ENCODE measurements at places on chromosomes 5 and 9.

- no peak for DNase-seq
These were observed 151.0 kb downstream of the COX7C start for GRCh38 chr5:86768699-86769202.

- no peak for DNase-seq
These were observed 112.2 kb downstream of the SCAMP1 start for GRCh38 chr5:78472469-78473106.

GRCh38 chr9:12185856-12186255 lies 507.3 kb upstream of the TYRP1 start:
- DNase-seq: no peak

DNA sequence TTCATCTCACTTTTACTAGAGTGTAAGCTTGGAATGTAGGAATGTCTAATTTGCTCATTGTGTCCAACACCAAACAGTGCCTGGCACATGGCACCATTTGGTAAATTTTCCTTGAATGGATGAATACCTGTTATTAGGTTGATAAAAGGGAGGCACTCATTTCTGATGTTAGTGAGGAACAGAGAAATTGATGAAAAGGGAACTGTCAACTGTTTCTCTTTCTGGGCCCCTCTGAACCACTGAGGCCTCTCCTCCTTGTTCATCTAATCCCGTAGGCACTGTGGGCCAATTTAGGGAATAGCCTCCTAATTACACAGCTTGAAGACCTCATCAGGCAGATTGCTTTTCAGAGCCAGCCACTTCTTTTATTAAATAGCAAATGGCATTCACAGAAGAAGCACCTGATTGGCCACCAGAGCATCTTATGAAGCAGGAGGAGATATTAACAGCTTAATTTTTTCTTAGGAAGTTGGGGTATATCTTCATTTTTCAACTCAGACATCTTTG lies 22.6 kb downstream of the MRRF start:
- DNase-seq: no peak

GRCh38 chr5:7897014-7897600 lies 28.2 kb downstream of the MTRR start:
- no peak for DNase-seq

GRCh38 chr5:136686192-136686872 lies 321.0 kb upstream of the TRPC7 start:
- DNase-seq: no peak

GRCh38 chr5:127959152-127959764 lies 124.3 kb upstream of the SLC12A2 start:
- no peak for DNase-seq

DNA sequence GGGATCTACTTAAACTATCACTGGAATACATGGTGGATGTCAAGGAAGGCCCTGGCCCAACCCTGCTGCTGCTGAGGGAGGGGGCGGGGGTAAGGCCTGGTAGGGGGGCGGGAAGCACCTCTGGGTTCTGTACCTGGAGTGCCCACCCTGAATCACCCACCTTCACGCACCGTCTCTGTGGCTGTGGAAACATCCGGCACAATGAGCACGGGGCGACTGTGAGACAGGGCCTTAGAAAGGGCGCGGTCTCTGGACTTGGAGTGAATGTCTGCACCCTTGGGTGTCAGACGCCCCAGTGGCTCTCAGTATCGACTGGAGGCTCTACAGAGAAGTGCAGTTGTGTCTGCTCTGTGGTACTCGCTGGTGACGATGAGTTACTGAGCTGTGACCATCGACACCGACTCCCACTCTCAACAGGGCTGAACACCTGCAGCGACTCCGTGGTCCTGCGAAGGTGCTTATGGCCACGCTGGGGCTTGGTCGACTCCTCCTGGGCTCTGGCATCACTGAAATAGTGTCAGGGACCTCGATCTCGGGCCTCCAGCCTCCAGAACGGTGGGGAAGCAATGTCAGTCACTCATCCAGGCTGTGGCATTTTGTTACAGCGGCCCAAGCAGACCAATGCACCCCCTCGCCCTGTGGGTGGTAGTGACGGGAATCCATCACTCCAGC lies 25.5 kb upstream of the SLC6A19 start:
- DNase-seq: no peak

GRCh38 chr5:13653709-13654108 lies 290.8 kb downstream of the DNAH5 start:
- no peak for DNase-seq

GRCh38 chr5:125140855-125141254 lies 394.4 kb upstream of the ZNF608 start:
- no peak for DNase-seq

DNA sequence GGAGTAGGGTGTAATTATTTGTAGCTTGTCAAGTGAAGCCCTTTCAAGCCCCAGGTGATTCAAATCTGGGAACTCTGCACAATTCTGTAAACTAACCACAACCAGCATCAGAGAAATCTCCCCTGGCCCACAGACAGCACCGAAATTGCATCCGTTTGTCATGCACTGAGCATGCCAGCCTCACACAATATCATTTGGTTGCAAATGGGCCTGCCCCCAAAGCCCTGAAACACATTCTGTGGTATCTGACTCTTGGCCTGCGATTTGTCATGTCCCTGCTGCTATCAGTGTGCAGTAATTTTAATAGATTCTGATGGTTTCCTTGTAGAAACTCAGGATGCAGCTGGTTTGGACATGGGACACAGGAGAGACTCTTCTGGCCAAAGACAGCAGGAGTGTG lies 35.3 kb downstream of the SNX24 start:
- DNase-seq: no peak

GRCh38 chr5:54637654-54638053 lies 120.1 kb downstream of the SNX18 start:
- DNase-seq: no peak

GRCh38 chr5:102229685-102230084 lies 66.4 kb downstream of the SLCO4C1 start:
- no peak for DNase-seq

DNA sequence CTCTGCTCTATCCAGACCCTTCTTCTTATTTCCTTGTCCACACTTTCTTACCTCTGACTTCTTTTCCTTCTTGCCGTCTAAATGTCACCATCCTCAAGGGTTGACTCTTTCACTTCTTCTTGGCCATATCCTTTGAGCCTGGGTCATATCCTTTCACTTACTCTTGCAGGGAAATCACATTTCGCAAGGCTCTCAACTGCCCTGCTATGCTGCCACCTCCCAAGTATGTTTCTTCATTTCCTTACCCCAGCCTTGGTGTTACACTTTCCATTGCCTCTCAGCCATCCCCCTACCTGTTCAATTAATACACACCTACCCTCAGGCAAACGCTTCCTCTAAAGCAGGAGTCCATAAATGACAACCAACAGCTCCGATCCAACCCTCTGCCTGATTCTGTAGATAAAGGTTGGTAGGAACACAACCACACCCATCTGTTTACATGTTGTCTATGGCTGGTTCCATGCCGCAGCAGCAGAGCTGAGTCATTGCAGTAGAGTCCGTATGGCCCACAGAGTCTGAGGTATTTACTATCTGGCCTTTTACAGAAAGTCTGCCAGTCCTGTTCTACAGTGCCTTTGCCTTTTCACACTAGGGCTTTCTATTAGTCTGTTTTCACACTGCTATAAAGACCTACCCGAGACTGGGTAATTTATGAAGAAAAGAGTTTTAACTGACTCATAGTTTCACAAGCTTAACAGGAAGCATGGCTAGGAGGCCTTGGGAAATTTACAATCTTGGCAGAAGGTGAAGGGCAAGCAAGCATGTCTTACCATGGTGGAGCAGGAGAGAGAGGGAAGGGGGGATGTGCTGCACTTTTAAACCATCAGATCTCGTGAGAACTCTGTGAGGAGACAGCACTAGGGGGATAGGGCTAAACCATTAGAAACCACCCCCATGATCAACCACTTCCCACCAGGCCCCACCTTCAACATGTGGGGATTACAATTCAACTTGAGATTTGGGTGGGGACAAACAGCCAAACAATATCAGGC lies 97.9 kb downstream of the SV2C start:
- no peak for DNase-seq

DNA sequence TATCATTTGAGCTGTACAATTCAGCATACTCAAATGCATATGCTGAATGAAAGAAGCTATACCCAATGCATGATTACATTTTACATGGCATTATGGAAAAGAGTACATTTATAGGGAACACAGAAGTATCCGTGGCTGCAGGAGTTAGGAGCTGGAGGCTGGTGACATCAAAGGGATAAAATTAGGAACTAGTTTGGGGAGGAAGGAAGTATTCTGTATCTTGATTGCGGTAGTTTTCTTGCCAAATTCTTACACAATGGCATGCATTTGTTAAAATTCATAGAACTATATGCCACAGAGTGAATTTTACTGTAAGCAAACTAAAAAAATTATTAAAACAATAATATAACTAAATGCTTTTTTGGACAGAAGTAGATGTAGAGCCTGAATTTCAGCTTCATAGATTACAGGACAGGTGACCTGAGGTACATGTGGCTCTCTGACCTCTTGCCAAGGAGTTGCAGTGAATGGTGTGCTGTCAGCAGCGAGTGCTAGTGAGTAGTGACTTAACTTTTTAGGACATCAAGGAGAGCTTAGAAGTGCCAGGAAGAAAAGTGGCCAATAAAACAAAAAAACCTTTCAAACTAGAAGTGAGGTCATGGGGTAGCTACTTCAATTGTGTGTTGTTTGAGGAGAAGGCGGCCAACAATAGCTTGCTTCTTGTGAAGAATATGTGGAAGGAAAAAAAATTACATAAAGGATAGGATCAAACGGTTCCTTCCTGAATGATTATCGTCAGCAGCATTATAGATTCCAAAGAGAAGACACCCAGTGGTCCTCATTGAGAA lies 514.9 kb upstream of the CLINT1 start:
- DNase-seq: no peak

GRCh38 chr5:13627673-13628454 lies 316.6 kb downstream of the DNAH5 start:
- DNase-seq: no peak

GRCh38 chr5:25119650-25120049 lies 474.9 kb upstream of the CDH10 start:
- no peak for DNase-seq

- no peak for DNase-seq
These were observed 800.6 kb downstream of the KCTD16 start for GRCh38 chr5:144971108-144971850.

- no peak for DNase-seq
These were observed 310.2 kb downstream of the ARRDC3 start for GRCh38 chr5:91072881-91073280.

DNA sequence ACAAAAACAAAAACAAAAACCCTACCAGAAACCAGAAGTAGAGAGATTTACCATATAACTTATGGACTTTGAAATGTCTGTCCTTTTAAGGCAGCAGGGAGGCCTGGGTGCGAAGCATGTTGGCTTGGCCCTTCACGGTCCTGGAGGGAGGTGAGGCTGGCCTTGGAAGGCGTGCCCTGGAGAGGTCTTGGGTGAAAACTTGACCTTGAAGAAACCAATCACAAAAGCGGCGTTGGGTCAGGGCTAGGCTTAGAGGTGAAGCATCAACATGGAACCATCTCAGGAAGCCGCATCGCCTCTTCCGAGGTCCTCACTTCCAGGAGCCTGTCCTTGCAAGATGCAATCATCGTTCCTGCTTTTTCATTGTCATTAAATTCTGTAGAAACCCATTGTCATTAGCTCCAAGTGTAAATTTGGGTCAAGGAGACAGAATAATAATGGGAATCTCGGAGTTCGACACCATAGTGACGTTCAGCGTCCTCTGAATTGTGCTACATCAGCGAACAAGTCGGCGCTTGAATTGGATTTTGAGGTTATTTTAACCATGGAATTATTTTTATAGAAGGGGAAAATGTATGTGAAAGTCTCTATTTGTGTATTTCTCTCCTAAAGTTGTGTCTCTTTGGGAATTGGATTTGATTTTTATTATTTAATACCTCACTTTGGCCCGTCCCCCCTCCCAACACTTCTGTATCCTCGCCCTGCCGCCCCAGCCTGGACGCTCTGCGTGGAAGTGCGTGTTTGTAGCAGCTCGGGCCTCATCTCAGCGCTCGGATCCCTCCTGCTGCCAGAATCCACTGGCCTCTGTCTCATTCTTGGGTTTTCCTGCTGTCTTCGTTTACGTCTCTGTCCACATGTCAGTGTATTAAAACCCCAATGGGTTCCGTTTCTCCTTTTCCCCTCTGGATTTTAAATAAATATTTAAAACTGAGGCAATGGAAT lies 11.1 kb upstream of the ORM1 start:
- DNase-seq: no peak

DNA sequence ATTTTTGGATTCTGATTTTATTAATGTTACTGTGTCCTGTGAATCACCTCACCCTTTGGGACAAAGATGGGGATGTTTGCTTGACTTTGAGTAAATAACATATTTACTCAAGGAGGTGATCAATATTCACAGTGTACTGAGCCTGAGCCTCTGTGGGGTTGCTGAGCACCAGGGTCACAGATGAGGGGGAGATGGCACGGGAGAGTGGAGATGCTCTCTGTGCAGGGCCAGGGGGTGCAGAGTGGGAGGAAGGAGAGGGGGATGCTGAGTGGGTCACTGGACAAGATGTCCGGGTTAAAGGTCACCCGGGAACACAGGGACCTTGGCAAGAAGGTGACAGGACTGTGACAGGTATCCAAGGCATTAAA lies 4.0 kb downstream of the SQSTM1 start:
- DNase-seq: no peak

DNA sequence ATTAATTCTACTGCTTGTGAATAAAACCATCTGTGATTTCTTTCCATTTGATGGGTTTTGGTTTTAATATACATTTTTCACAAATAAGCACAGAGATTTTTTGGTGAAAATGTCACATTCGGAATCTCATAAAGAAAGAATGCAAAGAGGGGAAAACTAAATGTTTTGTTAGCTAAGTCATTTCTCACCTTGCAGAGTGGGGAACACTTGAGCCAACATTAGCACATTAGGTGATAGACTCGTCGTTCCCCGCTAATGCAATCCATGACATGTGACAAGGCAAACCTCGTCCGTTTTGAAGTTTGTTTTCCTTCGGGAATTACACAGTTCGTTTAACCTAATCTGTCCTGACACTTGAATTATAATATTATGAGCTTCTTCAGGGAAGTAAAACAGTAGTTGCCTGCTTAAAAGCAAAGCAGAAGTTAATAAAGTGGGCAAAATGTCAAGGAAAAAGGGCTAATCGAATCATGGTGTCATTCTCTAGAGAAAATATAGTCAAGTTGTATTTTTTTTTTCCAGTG lies 95.8 kb upstream of the LMX1B start:
- no peak for DNase-seq

- no peak for DNase-seq
These were observed 47.9 kb downstream of the NACC2 start for GRCh38 chr9:136047076-136047774.

DNA sequence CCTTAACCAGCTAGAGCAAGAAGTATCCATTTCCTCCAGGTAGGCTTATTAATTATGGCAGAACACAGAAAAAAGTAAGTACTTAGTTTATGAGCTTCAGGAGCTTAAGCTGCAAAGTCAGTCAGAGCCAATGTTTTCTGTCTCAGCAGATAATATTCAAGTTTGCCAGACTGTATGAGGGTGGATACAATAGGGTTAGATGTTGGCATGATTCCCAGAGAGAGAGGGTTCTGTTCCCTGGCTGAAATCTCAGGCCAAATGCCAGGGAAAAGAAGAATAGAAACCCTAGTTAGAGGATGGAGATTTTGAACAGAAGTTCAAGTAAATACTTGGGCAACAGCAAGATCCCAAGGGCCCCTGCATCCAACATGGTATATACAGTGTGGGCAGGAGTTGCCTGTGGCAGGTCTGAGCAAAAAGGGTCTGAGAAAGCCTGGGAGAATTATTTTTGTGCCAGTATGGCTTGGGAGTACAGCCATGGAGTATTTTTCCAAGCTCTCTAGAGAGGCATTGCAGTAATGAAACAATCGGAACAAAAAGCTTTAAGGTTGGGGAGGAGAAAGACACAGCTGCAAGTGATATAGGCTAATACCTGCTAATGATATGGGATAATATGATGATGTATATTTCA lies 31.0 kb upstream of the ISOC1 start:
- DNase-seq: no peak
